Activated T-cell treated with anti-CD3 and anti-CD28 coated beads for 24 hours (primary cell): ENCODE measurements at places on chromosomes 6 and 20.

GRCh38 chr6:149267072-149267471 is 50.4 kb upstream of the TAB2 start:
- DNase-seq: no peak

- no peak for DNase-seq
Measured at GRCh38 chr6:113330636-113330946, 526.6 kb upstream of the MARCKS start.

GRCh38 chr6:93567164-93567563 is 147.8 kb upstream of the EPHA7 start:
- no peak for DNase-seq

DNA sequence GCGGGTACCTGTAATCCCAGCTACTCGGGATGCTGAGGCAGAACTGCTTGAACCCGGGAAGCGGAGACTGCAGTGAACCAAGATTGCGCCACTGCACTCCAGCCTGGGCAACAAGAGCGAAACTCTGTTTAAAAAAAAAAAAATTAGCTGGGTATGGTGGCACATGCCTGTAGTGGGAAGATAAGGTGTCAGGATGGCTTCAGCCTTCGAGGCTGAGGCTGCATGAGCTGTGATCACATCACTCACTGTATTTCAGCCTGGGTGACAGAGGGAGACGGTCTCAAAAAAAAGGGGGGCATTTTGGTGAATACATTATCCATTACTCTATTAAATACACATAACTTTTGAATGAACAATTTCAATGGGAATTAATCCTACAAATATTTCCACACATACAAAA is 32.4 kb downstream of the SNX3 start:
- DNase-seq: no peak

- DNase-seq: no peak
Measured at GRCh38 chr6:39553029-39553428, 172.2 kb downstream of the KIF6 start.

DNA sequence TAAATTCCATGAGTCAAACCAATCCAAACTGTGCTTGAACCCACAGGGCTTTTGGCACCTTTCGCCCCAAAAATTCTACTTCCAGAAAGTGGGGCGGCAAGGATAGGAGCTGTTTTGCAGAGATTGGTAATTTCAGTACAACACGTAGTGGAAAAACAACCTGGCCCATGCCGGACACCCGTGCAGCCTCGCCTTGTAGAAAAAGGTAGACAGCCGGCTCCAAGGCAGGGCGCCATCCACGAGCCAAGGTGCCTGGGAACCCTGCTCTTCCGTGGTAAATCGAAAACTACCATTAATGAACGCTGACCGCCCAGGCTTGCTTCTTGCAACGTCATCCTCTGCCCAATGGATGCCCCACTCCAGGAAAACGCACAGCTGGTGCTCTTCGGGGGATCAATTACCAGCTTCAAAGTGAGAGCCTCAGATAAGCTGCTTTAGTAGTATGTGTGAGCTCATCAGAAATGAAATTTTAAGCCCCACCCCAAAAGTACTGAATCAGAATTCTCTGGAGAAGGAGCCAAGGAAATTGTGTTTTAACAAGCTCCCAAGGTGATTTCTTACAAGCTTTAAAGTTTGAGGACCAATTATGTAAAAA is 1.8 kb downstream of the OOEP start:
- no peak for DNase-seq

GRCh38 chr20:40232273-40232672 is 456.8 kb downstream of the MAFB start:
- no peak for DNase-seq
